Muscle of leg (tissue), 16 donors: ENCODE measurements at places on chromosomes 7 and 10.

GRCh38 chr10:99330347-99330924, 1.3 kb downstream of the CNNM1 start:
- DNase-seq: no peak

GRCh38 chr7:71286336-71286735, 154.4 kb downstream of the GALNT17 start:
- DNase-seq: peak; percentile 90

DNA sequence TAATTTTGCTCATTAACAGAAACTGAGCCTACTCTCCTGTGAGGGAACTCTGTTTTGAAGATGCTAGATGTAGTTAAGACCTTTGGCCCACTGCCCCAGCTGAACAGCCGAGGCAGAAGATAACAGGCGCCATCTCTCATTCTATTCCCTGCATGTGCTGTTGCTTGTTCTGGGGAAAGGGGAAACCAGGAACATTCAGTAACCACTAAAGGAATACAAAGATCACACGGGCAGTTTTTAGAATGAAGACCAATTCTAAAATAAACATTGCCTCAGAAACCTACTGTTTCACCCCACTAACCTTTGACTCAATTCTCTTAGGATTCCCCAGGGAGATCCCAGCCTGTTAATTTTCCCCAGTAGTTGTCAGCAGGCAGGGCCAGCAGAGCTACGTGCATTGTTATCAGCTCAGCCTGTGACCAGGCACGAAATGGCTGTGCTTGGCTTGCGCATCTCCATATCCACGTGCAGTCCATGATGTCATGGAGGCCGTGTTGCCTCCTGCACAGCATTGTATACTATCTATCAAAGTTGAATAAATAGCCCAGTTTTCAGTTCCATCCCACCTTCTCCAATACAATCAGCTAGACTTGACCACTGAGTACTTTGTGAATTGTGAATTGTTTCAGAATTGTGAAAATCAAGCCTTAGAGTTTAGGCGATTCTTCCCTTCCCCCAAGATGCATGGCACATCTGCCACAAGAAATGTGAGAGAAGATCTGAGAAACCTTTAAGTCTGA, 36.0 kb downstream of the ANK3 start:
- no peak for DNase-seq

DNA sequence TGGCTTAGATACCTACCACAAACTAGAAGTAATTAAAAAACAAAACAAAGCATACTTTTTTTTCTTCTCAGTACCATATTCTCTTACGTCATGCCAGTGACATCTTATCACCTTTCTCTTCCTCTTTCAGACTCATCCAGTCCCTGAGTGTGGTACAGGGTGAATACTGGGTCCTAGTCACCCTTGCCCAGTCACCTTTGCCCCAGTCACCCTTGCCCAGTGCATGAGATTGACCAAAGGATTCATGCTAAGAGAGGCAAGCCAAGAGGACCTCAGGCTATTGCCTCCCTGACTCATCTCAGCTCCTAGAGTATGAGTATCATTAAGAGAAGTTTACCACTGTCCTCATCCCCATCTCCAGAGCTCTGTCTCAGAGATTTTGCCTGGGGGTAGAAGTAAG, 10.0 kb upstream of the TSPAN12 start:
- DNase-seq: no peak

DNA sequence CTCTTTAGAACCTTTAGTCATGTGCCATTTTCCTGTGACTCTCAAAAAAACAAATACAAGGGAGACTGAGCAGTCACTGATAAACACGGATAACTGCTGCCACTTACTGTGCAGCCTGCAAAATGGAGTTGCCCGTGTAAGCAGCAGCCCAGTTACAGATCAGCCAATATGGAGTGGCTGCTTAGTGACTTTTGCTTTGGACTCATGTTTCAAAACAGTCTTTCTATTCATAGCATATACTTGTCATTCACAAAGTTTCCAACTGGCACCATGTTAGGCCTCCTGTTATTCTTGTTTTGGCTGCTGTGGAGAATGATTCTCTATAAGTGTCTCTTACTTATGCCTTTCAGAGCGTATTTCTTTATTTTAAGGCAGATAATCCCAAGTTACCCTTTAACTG, 3.0 kb downstream of the FAM204A start:
- peak; percentile 54 for DNase-seq

GRCh38 chr7:34839645-34840044, 181.6 kb downstream of the NPSR1 start:
- DNase-seq: no peak
